ENCODE measurements at places on chromosomes 13 and 19.

GRCh38 chr13:65342541-65343337, 1887.4 kb downstream of the PCDH9 start:
- no peak overlapping the region for H3K27ac ChIP-seq
- peaks cover 9% of the 10 kb centered on the region for H3K4me1 ChIP-seq
- H3K27me3 ChIP-seq: no peaks in the 10 kb centered on the region

DNA sequence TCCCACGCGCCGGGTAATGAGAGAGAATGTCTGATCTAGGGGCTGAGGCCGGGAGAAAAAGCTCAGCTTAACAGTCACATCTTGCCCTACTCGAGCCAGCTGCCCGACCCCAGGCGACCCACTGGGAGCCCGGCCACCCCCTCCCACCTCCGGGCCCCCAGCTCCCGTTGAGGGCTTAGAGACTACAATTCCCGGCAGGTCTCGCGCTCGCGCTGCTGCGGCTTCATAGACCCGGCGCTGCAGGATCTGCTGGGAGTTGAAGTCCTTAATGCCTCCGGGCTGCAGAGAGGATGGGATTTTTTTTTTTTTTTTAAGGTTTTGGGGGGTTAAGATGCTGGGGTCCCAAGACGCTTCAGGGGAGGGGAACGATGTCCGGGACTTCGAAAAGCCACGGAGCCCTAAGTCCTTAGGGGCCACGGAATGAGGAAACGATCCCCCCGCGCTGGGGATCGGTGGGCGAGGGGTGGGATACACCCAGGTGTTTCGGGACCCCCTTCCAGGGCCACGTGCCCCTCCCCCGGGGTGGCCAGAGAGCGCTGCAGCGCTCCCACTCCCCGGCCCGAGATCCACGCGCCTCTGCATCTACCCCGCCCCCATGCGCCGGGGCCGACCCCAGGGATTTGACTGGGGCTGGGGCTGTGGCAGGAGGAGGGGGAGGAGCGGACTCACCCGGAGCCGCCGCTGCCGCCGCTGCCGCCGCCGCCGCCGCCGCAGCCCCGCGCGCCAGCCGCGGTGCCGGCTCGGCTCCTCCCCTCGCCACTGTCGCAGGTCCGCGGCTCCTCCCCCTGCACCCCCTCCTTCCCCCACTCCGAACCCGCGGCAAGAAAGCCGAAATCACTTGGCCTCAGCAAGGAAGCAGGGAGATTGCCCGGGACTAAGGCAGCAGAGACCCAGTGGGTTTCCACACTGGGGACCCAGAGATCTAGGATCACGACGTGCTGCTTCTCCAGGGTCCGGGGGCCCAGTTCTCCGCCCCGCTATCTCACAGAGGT, at the start of gene SYT3:
Gene SYT3 (minus strand): TSS at position 761 of the 992 bp plus-strand sequence. CDS start 2,470 bp downstream, outside the sequence.
- no peaks in the 10 kb centered on the region for H3K36me3 ChIP-seq
- H3K4me1 ChIP-seq: no peaks in the 10 kb centered on the region
- H3K27me3 ChIP-seq: peaks cover 44% of the 10 kb centered on the region

- H3K4me1 ChIP-seq: no peaks in the 10 kb centered on the region
- no peak overlapping the region for H3K4me3 ChIP-seq
- no peak for DNase-seq
- no peaks in the 10 kb centered on the region for H3K27me3 ChIP-seq
Observed at GRCh38 chr13:72185776-72186175, 318.8 kb upstream of the DACH1 start.

DNA sequence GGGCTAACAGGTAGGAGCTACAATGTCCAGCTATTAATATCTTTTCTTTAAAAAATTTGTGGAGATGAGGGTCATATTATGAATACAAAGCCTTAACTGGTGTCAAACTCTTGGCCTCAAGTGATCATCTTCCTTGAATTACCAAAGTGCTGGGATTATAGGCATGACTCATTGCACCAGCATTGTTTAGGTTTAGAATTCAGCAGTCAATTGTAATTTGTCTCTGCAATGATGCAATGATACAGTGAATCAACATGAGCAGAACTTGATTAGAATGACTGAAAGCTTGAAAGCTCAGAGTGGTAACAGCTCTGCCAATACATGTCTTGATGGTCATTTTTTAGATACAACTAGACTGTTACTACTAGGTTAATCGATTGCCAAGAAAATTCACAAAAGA, 752.8 kb upstream of the MIR17HG start:
- H3K4me1 ChIP-seq: no peaks in the 10 kb centered on the region
- no peak for DNase-seq
- H3K36me3 ChIP-seq: no peaks in the 10 kb centered on the region
- H3K27ac ChIP-seq: no peak overlapping the region
- H3K27me3 ChIP-seq: no peaks in the 10 kb centered on the region

All from common myeloid progenitor, CD34-positive (primary cell).